ENCODE measurements at places on chromosomes 4 and X. TPM values are rescaled to one million over a fixed set of nuclear protein-coding genes. Genes with fewer than 3 reads are reported as not detected.

DNA sequence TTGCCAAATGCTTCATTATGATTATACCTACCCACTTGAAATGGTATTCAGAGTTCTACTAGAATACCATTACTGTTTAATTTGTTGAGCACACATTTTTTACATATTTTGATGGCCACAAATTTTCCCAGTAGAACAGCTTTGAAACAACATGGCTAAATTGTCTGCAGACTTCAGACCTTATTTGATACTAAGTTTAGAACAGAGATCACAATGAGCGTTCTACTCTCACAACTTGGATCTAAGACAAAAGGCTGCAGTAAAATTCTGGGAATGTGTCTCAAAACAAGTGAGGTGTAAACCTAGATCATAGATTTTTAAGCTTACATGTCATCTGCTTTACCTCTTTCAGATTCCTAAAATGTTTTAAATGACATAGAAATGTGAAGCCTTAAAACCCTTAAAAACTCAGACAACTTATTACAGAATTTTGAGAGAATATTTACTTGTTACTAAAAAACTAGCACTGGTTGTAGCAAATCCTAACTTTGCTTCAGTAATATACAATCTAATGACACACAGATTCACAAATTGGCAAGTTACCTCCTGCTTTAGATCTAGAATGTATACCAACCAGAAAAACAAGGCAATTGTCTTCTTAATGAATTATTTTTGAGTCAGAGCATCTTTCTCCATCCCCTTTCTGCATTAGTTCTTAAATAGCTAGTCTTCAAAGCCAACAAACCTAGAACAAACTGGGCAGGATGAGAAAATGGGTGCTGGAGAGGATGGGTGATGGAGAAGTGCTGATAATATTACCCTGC lies 243.3 kb downstream of the SLC7A11 start:
- H3K4me3 ChIP-seq: peak overlapping the region; percentile 37
- H3K27me3 ChIP-seq: no peaks in the 10 kb centered on the region
- H3K36me3 ChIP-seq: no peaks in the 10 kb centered on the region
- peak; percentile 59 for DNase-seq
- peak overlapping the region; percentile 70 for H3K27ac ChIP-seq
- H3K4me1 ChIP-seq: peaks cover 45% of the 10 kb centered on the region

Gene C1QTNF7
- not detected for total RNA-seq

- no peak overlapping the region for H3K4me3 ChIP-seq
- H3K27ac ChIP-seq: no peak overlapping the region
- no peaks in the 10 kb centered on the region for H3K27me3 ChIP-seq
- no peaks in the 10 kb centered on the region for H3K36me3 ChIP-seq
- H3K4me1 ChIP-seq: no peaks in the 10 kb centered on the region
These were observed 1314.0 kb downstream of the PCDH19 start for GRCh38 chrX:99095965-99096635.

DNA sequence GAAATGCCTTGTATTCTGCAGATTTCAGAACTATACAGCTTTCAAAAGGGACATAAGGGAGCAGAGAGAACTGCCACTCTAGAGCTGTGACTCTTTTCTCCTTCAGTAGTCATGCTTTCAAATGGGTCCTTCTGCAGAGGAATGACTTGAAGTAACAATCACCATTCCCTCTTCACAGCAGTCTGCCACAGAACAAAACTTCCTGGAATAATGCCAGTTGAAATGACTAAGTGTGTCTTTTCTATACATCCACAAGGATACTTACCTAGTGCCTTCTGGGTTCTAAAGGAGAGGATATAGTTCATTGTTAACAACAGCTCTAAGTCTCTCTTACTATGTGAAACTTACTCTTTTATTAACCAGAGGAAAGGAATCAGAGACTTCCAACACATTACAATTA lies 515.4 kb upstream of the ATOH1 start:
- H3K4me1 ChIP-seq: no peaks in the 10 kb centered on the region
- no peaks in the 10 kb centered on the region for H3K27me3 ChIP-seq
- H3K27ac ChIP-seq: no peak overlapping the region
- no peaks in the 10 kb centered on the region for H3K36me3 ChIP-seq
- no peak for DNase-seq
- no peak overlapping the region for H3K4me3 ChIP-seq

GRCh38 chr4:7425591-7426468 lies 8.9 kb downstream of the PSAPL1 start:
- no peaks in the 10 kb centered on the region for H3K36me3 ChIP-seq
- no peaks in the 10 kb centered on the region for H3K4me1 ChIP-seq
- peaks cover 44% of the 10 kb centered on the region for H3K27me3 ChIP-seq
- no peak overlapping the region for H3K4me3 ChIP-seq
- no peak overlapping the region for H3K27ac ChIP-seq

DNA sequence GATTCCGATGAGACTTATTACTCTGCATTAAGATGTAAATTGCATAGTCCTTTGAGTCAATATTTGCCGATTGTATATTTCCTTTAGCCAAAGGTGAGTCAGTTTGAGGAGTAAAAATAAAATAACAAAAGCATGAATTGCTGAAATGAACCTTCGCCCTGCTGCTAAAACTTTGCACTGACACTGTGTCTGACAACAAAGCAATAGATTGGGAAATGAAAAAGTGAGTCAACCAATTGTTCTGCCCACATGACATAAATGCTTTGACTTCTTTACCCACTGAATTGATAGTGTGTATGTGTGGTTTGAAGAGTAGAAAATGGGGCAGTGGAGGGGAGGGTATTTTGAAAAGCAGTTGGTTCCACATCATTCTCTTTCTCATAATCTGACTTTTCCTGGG lies 88.4 kb upstream of the AFF2 start:
- no peak overlapping the region for H3K27ac ChIP-seq
- H3K4me3 ChIP-seq: no peak overlapping the region
- DNase-seq: no peak
- no peaks in the 10 kb centered on the region for H3K27me3 ChIP-seq
- H3K4me1 ChIP-seq: no peaks in the 10 kb centered on the region

Gene GRIA3
- total RNA-seq: 16.8 TPM

DNA sequence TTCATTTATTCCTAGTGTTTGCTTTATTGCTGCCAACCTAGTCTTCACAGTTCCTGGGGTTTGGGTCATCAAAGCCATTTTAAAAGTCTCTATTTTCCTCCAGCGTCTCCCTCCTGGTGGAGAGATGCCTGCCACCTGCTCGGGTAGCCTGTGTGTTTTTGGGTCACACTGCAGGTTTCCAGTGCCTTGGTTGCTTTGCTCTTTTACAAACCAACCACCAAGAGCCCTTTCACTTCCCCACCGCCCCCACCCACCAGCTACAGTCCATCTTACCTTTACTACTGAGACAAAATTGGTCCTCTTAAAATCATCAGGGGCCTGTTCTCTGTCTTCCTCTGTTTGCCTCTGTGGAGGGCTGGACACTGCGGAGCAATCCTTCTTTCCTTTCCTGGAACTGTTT lies 280.5 kb upstream of the GATB start:
- H3K4me3 ChIP-seq: no peak overlapping the region
- H3K27me3 ChIP-seq: peaks cover 2% of the 10 kb centered on the region
- peaks cover 47% of the 10 kb centered on the region for H3K4me1 ChIP-seq
- H3K27ac ChIP-seq: no peak overlapping the region
- H3K36me3 ChIP-seq: peaks cover 14% of the 10 kb centered on the region

DNA sequence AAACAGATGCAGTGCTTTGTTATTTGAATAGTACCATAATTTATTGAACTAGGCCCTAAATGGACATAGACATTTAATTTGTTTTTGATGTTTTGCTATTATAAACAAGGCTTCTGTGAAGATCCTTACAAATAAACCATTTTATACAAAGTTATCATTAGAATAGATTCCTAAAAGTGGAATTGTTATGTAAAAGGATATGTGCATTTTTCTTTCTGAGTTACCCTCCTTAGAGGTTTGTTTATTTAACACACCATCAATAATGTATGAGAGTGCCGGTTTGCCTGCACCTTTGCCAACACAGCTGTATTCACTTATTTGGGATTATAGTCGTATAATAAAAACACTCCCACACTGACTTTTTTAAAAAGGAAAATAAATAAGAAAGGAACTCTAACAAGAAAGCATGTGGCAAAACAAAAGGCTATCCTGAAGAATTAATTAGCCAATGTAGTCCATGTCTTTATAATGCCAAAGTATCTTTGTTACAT lies 84.8 kb downstream of the PAK3 start:
- no peak overlapping the region for H3K27ac ChIP-seq

Gene TMSB15B
- 2.1 TPM for total RNA-seq

Gene TMEM187
- 8.0 TPM for total RNA-seq

- H3K4me1 ChIP-seq: peaks cover 19% of the 10 kb centered on the region
- no peak for DNase-seq
- H3K36me3 ChIP-seq: peaks cover 16% of the 10 kb centered on the region
- H3K4me3 ChIP-seq: no peak overlapping the region
These were observed 35.1 kb downstream of the SH3KBP1 start for GRCh38 chrX:19852014-19853005.

DNA sequence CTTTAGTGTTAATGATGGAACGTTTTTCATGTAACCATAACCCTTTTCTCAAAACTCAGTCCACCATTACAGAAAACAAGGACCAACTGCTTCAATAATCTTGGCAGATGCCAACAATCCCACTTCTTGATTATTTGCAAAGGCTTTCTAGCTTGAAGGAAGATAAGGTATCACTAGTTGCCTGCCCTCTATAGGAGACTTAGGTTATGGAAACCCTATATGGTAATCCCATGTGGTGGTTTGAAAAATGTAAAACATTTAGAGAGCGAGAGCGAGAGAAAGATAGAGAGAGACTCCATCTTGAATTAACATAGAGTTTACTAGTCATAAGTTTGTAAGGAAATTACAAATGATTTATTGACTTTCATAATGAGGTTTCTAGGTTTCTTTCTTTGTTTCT lies 1627.5 kb upstream of the TENM3 start:
- H3K4me3 ChIP-seq: no peak overlapping the region
- DNase-seq: no peak
- H3K27ac ChIP-seq: no peak overlapping the region
- no peaks in the 10 kb centered on the region for H3K27me3 ChIP-seq
- H3K36me3 ChIP-seq: no peaks in the 10 kb centered on the region

- no peak overlapping the region for H3K27ac ChIP-seq
- H3K4me3 ChIP-seq: no peak overlapping the region
- H3K27me3 ChIP-seq: no peaks in the 10 kb centered on the region
These were observed 8.1 kb downstream of the ACSL1 start for GRCh38 chr4:184817494-184818215.

- peaks cover 52% of the 10 kb centered on the region for H3K4me1 ChIP-seq
- no peak for DNase-seq
- H3K27ac ChIP-seq: no peak overlapping the region
These were observed 17.1 kb downstream of the AFP start for GRCh38 chr4:73452953-73453700.

Gene HERC5
- not detected for total RNA-seq

Gene ELOVL6
- total RNA-seq: 18.1 TPM

Gene STIM2
- total RNA-seq: 13.5 TPM

DNA sequence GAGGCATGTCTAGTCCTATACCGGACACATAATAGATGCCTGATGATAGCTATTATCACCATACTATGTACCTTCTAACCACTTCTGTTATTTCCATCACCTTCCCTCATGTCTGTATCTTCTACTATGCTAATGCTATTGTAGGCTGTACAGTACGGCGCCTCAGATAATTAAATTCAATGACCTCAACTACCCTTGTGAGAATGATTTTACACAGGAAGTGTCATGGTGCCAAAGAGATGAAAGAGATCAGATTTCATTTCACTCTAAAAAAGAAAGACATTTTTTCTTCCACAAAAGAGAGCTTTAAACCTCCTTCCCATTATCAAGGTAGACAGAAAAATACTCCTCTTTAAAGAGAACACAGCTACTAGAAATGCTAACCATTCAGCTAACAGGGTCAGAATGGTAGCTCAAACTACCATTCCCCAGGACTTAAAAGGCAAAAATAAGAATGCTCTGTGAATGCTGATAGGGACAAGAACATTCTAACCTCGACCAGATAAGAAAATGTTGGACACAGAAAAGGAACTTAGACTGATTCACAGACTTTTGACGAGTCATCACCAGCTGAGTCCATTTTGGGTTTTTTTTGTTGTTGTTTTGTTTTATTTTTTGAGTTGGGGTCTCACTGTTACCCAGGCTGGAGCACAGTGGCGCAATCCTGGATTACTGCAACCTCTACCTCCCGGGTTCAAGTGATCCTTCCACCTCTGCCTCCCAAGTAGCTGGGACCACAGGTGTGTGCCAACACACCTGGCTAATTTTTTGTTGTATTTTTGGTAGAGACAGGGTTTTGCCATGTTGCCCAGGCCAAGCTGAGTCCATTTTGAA lies 99.2 kb upstream of the RAPGEF2 start:
- H3K36me3 ChIP-seq: no peaks in the 10 kb centered on the region
- 0 out of 2 replicates have a peak overlapping the region, but pooled peaks have one; percentile 22 for H3K27ac ChIP-seq
- no peaks in the 10 kb centered on the region for H3K27me3 ChIP-seq

DNA sequence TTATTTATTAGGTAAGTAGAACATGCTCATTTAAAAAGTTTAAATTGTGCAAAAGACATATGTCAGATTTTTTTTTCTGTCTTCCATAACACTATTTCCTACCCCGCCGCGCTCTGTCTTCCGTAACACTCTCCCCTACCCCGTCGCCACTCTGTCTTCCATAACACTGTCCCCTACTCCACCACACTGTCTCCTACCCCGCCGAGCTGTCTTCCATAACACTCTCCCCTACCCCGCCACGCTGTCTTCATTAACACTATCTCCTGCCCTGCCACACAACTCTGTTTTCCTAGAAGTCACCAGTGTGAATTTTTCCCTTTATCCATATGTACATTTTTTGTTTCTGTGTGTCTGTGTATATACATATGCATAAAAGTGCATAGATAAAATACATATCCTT lies 4.4 kb downstream of the MSMO1 start:
- DNase-seq: no peak
- H3K27me3 ChIP-seq: no peaks in the 10 kb centered on the region
- H3K27ac ChIP-seq: no peak overlapping the region
- peaks cover 26% of the 10 kb centered on the region for H3K4me1 ChIP-seq
- no peak overlapping the region for H3K4me3 ChIP-seq

Gene RGN
- total RNA-seq: 1.7 TPM

DNA sequence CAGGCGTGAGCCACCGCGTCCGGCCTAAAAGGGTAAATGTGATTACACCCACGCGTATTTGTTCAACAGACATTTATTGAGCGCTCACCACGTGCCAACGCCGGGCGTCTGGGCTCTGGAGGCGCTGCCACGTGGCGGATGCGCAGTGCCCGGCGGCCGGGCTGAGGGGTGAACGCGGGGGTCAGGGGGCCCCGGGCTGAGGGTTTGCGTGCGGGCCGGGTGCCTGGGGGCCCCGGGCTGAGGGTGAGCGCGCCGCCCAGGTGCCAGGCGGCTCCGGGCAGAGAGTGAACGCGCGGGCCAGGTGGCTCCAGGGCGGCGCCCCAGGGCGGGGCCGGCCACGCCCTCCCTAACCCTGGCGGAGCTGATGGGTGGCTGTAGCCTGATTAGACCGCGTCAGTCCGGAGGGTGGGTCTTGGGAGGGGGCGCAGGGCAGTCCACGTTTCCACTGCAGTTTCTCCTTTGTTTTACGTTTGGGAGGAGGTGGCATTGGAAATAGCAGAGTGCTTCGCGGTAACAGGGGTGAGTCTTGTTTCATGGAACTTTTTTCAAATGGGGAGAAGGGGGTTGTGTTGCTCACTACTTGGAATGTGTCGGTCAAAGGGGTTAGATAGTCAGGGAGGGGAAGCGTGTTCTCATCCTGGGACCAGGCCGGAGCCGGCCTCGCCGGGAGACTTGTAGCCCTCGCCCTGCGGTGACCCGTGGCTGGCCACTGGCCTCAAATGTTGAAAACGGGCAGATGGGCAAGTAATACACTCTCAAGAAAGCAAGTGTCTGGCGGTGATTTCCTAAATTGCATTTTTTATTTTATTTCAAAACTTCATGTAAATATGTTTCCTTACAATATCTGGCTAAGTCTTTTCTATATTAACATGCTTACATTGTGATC lies at the start of gene ZFP42:
TSS of gene ZFP42 (plus strand) at position 450 of the 886 bp plus-strand sequence. CDS start 7,037 bp downstream, outside the sequence.
- no peak within 1 kb of the TSS for H3K4me3 ChIP-seq
- no peaks in the 10 kb centered on the region for H3K4me1 ChIP-seq
- H3K36me3 ChIP-seq: peaks cover 4% of the 10 kb centered on the region
- H3K27ac ChIP-seq: no peak within 1 kb of the TSS
- H3K27me3 ChIP-seq: peaks cover 1% of the 10 kb centered on the region
- DNase-seq: no peak

Gene VCX
- total RNA-seq: not detected

Gene MAGEA2
- not detected for total RNA-seq

Data from HFFc6 (cell line).